ENCODE measurements at places on chromosomes 16 and 17. TPM values are rescaled to one million over a fixed set of nuclear protein-coding genes. Genes with fewer than 3 reads are reported as not detected.
A peak's percentile ranks its signal among the peaks of the same experiment; 100 is the strongest.

DNA sequence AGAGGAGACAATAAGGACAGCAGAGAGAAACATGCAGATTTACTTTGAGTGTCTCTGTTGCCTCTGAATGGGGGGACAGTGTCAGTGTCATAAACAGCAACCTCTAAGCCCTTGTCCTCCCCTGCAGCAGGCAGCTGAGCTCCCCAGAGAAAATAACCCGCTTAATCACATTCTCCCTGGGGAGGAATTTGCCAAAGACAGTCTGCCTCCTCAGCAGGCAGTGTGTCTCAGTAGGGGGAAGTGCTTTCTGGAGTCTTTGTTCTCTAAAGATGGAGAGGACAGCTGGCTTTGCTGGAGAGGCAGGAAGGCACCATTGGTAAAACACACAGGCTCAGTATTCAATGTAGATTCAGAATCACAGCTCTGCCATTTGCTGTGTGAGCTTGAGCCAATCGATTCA lies 16.1 kb downstream of the TEKT5 start:
- no peak overlapping the region for H3K27ac ChIP-seq
- H3K4me1 ChIP-seq = no peaks in the 10 kb centered on the region
- no peak for DNase-seq
- no peaks in the 10 kb centered on the region for H3K36me3 ChIP-seq
- no peak overlapping the region for H3K4me3 ChIP-seq
- H3K27me3 ChIP-seq = no peaks in the 10 kb centered on the region

- H3K27ac ChIP-seq = peak within 1 kb of the TSS; percentile 97
- DNase-seq = no peak
- peaks cover 25% of the 10 kb centered on the region for H3K36me3 ChIP-seq
Measured at GRCh38 chr17:81870981-81871386, at the start of gene ARHGDIA. ARHGDIA (minus strand) TSS chr17:81871337; CDS start chr17:81869930, 1,407 bp downstream.

NPIPA2 gene
- 3.2 TPM for total RNA-seq

- H3K36me3 ChIP-seq = peaks cover 13% of the 10 kb centered on the region
- H3K27me3 ChIP-seq = peaks cover 42% of the 10 kb centered on the region
- DNase-seq = no peak
- H3K4me3 ChIP-seq = no peak overlapping the region
- no peak overlapping the region for H3K27ac ChIP-seq
Measured at GRCh38 chr16:79592186-79592585, 8.4 kb downstream of the MAF start.

- no peak overlapping the region for H3K4me3 ChIP-seq
- H3K36me3 ChIP-seq = peaks cover 2% of the 10 kb centered on the region
- no peaks in the 10 kb centered on the region for H3K27me3 ChIP-seq
- DNase-seq = no peak
Measured at GRCh38 chr16:89071686-89072547, 21.7 kb upstream of the ACSF3 start.

DNA sequence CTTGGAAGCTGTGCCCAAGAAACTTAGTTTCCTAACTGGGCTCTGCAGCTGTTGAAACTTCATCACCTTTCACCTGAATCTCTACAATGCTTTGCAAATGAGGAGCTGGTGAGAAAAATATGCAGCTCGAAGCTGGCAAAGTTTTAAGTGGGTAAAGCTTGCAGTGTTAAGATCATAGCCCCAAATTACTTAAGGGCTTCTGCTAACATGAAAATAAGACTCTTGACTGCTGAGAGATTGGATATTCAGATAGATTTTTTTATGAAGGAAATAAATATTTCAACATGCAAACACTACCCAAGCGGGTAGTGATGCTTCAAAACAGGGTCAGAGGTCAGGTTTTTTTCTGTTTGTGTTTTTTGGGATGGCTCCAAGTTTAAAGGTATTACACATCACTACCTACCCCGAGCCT lies 278.7 kb downstream of the FTO start:
- no peak overlapping the region for H3K4me3 ChIP-seq
- no peaks in the 10 kb centered on the region for H3K36me3 ChIP-seq
- no peak for DNase-seq
- H3K27ac ChIP-seq = no peak overlapping the region
- no peaks in the 10 kb centered on the region for H3K27me3 ChIP-seq

GRCh38 chr17:38442548-38442947 lies 14.3 kb downstream of the ARHGAP23 start:
- no peaks in the 10 kb centered on the region for H3K36me3 ChIP-seq
- no peak for DNase-seq
- no peak overlapping the region for H3K4me3 ChIP-seq
- peaks cover 5% of the 10 kb centered on the region for H3K4me1 ChIP-seq

DNA sequence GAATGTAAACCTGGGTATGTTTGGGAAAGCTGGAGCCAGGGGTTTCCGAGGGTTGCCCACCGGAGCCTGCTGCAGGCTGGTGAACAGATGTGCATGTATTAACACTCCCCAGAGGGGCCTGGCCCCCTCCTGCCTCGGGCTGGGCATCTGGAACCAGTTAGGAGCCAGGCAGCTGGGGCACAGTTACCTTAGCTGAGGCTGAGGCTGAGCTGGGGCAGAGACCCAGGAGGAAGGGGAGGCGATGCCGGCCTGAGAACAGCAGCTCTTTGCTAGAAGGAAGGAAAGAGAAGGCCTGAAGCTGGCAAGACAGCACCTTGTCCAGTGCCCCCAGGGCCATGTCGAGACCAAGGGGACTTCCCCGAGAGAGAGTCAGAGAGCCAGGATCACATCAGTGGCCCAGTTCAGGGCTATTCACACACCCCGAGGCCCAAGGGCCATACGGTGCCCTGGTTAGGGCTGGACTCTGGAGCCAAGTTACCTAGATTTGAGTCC lies 65.8 kb downstream of the RMI2 start:
- H3K36me3 ChIP-seq = no peaks in the 10 kb centered on the region
- H3K27ac ChIP-seq = no peak overlapping the region
- H3K27me3 ChIP-seq = no peaks in the 10 kb centered on the region
- peaks cover 2% of the 10 kb centered on the region for H3K4me1 ChIP-seq

NLE1 gene
- 19.7 TPM for total RNA-seq

GRCh38 chr16:15749371-15749770 lies 99.3 kb downstream of the NDE1 start:
- no peaks in the 10 kb centered on the region for H3K27me3 ChIP-seq
- no peak overlapping the region for H3K27ac ChIP-seq
- no peak for DNase-seq
- H3K4me3 ChIP-seq = no peak overlapping the region

DNA sequence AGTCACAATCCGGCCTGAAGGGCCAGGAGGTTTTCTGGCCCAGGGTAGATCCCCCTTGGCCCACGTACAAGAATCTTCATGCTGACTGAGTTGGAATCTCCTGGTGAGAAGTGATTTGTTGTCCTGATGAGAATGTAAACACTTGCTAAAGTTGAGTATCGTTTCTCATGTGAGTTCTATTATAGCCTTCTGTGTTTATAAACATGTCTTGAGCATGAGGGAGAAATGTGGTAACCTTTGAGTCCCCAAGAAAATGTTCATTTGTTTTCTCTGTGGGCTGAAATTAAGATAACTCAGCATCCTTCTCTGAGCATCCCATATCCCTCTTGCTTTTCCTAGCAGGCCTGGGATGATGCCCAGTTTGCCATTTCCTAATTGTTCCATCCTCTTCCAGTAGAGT lies 204.8 kb downstream of the FTO start:
- H3K4me1 ChIP-seq = peaks cover 10% of the 10 kb centered on the region
- H3K36me3 ChIP-seq = peaks cover 2% of the 10 kb centered on the region
- no peak overlapping the region for H3K4me3 ChIP-seq
- DNase-seq = no peak

GP1BA gene
- total RNA-seq = not detected

DNA sequence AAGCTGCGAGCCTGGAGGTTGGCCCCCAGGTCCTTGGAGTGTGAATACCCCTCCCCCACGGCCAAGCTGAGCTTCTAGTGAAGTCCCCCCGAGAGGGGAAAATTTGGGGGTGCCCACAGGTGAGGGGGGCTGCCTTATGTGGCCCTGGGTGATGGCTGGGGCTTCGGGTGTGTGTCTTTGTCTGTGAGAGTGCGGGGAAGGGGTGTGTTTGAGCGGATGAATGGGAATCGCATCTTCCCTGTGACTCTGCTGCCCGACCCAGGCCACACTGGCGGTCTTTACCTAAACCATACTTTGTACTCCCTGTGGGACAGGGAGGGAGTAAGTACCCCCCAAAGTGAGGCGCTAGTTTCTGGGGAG lies 1.3 kb downstream of the SBK1 start:
- no peak for DNase-seq
- no peak overlapping the region for H3K27ac ChIP-seq
- peaks cover 71% of the 10 kb centered on the region for H3K4me1 ChIP-seq
- H3K36me3 ChIP-seq = peaks cover 28% of the 10 kb centered on the region
- peaks cover 10% of the 10 kb centered on the region for H3K27me3 ChIP-seq

HBZ gene
- not detected for total RNA-seq

DNA sequence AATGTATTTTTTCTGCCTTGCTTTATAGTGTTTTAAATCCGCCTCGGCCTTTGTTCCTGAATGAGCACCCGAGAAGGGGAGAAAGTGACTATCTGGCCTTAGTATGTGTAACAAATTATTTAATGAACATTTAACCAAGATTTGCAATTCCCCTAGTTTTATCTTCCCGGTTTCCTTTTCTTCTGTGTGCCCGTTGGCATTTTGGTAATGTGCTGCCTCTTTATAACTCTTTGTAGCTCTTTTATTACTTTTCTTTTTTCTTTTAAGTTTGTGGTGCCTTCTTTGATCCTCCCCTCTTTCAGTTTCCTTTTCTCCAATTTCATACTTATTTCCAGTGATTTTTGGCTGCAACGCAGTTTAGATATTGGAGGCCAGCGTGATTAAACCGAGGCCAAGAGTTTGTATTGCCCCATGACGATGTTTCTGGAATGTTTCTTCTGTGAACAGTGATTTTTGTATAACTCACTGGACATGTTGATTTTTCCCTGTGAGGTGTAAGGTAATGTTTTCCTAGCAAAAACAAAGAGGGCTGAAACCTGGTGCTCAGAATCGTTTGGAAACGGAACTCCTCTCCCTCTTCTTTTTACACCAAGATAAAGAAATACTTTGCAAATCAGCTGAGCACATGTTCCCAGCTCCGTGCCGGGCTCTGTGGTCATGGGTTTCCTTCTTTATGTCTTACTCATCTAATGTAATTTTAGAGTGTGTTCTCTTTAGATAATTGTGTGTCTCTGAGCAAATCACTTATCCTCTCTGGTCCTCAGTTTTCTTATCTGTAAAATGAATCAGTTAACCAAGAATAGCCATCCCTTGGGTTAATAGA lies 344.3 kb downstream of the WWOX start:
- DNase-seq = no peak
- H3K36me3 ChIP-seq = peaks cover 2% of the 10 kb centered on the region
- H3K27ac ChIP-seq = peak overlapping the region; percentile 52
- H3K27me3 ChIP-seq = no peaks in the 10 kb centered on the region
- peaks cover 15% of the 10 kb centered on the region for H3K4me1 ChIP-seq

SUPT6H gene
- total RNA-seq = 78.7 TPM
